ENCODE measurements at places on chromosomes 12 and 14.

GRCh38 chr12:47993491-47993890 lies 10.8 kb downstream of the COL2A1 start:
- no peak for DNase-seq

- DNase-seq = no peak
Observed at GRCh38 chr12:59583003-59583712, 12.7 kb upstream of the SLC16A7 start.

- no peak for DNase-seq
Observed at GRCh38 chr12:38159591-38160317, 156.8 kb upstream of the ALG10B start.

- no peak for DNase-seq
Observed at GRCh38 chr14:81589381-81590065, 55.9 kb upstream of the SEL1L start.

DNA sequence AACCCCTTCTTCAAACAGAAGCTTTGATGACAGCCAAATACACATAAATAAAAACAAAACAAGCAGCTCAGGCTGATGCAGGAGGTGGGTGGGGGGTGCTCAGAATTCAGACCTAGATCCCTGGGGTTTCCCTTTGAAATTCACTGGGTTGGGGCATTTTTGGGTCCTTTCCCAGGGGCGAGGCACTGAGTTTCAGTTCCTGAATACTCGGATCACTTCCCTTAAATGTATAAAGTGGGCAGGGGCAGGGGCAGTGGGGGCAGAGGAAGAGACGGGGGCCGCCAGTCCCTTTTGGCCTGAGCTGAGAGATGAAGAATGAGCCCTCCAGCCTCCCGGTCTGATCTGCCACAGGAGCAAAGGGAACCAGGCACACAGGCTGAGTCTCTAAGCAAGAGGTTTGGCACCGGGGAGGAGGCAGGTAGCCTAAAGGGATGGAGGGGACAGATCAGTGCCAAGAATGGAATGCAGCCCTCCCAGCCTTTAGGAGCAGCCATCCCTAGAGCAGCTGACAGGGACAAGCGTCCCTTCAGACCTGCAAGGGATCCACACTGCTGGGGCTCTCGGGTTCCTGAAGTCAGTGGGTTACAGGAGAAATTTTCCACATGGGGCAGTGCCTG lies 20.3 kb downstream of the KDM2B start:
- DNase-seq = no peak

DNA sequence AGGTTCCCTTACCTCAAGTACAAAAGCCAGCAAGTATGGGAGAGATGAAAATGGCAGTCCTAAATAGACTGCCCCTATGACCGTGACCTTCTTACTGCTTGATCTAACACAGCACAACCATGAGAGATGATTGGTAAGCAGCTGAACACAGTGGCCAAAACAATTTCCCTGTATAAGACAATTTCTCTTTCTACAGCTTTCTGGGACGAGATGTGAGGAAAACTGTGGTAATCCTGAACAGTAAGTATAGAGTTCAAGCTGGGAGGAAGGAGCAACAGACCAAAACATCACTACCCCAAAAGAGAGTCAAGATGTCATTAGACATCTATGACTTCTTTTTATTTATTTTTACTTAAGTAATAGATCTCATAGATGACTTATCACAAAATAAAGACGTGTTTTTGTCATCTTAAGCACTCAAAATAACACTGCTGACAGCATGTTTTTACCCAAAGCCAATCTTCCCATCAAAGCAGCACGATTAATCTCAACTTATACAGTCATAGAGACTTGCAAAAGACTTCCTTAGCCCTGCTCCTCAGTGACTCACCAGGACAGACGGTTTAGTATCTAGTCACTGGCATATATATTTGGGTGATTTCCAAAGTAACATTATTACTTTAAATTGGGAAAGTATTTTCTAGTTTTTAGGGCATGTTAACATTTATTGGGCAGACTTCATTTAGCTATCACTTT lies 3.7 kb downstream of the TMEM52B start:
- DNase-seq = no peak

DNA sequence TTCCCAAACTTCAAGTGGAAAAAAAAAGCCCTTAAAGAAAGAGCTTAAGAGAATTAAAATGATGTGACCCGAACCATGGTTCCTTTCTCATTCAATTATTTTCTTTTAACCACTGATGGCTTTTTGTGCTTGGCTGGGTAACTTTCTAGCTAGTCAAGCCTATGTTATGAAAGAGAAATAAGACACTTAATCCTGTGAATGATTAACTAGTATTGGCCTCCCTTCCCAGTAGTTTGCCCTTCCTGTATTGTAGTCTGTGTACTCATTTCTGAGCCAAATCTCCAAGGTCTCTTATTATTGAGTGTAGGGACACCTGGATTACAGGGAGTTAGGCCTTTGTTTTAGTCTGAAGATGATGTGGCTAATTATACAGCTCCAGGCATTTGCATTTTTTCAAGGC lies 353.0 kb downstream of the RAD51B start:
- DNase-seq = peak; percentile 31

DNA sequence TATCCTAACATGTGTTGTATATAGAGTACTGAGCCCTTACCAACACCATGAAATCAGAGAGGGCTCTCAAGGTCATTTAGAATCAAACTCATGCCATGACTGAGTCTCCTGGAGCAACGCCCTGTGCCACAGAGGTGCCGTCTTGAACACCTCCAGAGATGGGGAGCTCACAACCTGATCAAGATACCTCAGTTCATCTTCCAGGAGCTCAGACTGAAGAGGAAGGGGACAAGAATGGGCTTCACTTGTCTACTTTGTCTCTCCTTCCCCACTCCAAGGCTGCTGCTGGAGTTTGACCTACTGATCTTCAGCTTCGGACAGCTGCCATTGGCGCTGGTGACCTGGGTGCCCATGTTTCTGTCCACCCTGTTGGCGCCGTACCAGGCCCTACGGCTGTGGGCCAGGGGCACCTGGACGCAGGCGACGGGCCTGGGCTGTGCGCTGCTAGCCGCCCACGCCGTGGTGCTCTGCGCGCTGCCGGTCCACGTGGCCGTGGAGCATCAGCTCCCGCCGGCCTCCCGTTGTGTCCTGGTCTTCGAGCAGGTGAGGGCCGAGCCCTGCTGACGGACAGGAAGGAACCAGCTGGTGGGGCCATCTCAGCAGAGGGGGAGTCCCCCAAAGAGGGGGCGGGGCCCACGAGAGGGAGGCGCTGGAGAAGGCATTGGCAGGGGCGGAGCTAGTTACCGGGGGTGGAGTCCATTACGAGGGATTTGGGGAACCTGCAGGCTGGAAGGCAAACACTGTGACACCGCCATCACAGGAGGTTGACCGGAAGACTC lies 12.0 kb downstream of the SOAT2 start:
- DNase-seq = no peak

DNA sequence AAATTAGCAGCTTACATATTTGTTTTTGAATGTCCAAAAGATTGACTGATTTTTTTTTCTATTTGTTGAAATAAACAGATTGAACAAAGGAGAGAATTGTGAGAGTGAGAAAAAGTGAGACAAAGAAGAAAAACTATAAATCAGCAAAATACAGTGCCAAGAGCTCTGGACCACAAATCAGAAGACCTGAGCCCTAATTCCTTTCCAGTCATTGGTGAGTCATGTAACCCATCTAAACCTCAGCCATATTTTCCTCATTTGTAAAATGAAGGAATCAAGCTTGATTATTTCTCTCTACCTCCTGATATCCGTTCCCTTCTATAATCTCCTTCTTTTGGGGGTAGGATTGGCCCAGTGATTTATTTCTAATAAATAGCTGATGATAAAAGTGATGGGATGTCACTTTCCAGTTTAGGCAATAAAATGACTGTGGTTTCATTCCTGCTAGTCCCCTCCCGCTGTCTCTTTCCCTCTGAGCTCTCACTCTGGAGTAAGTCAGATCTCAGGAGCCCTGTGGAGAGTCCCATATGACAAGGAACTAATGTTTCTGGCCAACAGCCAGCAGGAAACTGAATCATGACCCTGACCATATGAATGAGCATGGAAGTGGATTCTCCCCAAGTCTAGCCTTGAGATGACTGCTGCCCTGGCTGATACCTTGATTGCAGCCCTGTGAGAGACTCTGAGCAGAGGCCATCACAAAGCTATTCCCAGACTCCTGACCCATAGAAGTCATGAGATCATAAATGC lies 218.9 kb downstream of the ACSS3 start:
- DNase-seq = peak; percentile 9

- peak; percentile 69 for DNase-seq
Observed at GRCh38 chr12:26636710-26637328, 196.2 kb downstream of the ITPR2 start.

DNA sequence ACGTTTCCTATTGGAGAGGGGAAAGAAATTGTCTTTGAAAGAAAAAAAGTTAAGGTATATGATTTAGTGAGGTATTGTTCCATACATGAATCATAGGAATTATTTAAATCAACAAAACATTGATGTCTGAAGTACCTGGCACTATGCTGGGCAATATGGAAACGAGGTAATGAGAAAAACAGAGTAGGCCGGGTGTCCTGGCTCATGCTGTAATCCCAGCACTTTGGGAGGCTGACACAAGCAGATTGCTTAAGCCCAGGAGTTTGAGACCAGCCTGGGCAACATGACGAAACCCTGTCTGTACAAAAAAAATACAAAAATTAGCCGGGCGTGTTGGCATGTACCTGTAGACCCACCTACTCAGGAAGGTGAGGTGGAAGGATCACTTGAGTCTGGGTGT lies 45.9 kb downstream of the AEBP2 start:
- DNase-seq = no peak

GRCh38 chr12:116861320-116861719 lies 19.9 kb downstream of the HRK start:
- DNase-seq = no peak

DNA sequence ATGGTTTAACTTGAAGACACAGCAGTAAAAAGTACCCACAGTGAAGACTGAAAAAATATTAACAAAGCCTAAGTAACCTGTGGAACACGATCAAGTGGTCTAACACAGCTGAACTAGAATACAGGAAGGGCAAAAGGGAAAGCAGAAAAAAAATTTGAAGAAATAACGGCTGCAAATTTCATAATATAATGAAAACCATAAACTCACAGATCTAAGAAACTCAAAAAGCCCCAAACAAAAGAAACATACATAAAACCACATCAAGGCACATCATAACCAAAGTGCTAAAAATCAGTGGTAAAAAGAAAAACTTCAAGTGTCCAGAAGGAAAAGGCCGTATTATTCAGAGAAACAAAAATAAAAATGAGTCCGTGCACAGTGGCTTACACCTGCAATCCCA lies 30.9 kb downstream of the SPPL3 start:
- DNase-seq = no peak

DNA sequence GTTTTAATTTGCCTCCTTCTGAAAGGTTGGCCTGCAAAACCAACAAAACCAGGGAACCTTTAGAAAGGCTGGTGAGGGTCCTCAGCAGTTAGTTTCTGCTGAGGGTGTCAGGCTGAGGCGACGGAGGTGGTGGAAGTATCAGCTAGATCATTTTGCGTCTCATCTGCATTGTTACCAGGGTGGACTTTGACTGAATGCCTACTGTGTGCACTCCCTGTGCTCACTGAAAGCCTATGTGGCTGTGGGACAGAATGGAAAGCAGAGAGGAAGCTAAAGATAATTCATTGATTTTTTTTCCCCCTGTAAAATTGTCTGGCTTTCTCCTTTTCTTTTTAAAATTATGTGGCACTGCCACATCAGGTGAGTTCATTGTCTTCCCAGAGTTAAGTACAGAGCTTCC lies 68.4 kb upstream of the SRSF5 start:
- no peak for DNase-seq

DNA sequence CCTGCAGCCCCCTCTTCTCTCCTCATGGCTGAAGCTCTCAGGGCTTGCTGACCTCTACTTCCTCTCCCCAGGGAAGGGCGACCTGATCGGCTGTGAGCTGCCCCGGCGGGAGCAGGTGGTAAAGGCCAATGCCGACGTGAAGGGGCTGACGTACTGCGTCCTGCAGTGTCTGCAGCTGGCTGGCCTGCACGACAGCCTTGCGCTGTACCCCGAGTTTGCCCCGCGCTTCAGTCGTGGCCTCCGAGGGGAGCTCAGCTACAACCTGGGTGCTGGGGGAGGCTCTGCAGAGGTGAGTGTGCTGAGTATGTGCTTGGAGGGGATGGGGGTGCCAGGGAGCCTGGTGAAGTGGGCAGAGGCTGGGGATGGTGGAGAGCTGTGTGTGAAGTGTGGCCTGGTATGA lies 13.7 kb downstream of the MCRS1 start:
- no peak for DNase-seq

DNA sequence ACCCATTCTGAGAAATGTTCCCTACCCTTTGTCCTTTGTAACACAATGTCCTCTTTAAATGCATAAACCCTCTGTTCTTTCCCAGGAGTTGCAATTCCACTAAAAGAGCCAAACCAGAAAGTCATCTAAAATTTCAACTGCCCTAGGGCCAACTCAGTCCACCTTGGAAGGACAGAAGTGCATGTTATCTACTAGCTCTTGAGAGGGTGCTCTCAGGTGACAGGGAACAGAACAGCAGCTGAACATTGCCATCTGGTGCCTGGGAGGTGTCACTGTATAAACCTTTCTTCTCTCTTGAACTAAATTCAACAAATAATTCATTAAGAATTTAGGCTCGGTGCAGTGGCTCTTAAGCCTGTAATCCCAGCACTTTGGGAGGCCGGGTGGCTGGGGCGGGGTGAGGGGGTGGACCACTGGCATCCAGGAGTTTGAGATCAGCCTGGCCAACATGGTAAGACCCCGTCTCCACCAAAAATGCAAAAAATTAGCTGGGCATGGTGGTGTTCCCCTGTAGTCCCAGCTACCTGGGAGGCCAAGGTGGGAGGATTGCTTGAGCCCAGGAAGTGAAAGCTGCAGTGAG lies 10.3 kb upstream of the FERMT2 start:
- peak; percentile 74 for DNase-seq

DNA sequence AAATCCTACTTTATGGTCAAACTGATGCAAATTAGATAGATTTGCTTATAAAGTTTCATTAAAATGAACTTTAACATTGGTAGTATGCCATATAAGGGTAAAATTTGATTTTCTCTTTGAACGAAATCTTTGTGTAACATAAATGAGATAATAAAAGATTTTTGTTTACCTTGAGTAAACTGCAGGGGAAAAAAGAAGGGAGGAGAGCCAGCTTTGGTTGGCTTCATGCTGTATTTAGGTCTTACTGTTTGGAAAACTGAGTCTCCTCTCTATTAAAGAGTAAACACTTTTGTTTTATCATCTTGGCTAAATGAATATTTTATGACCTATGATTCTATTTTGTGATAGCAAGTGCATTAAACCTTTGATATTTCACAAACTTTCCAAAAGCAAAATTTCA lies 267.6 kb downstream of the IPO8 start:
- DNase-seq = no peak

GRCh38 chr14:106490442-106490841 lies 964.1 kb downstream of the TMEM121 start:
- no peak for DNase-seq

GRCh38 chr14:30251557-30252100 lies 307.3 kb upstream of the G2E3 start:
- DNase-seq = peak; percentile 13

GRCh38 chr14:77883131-77883846 lies 83.4 kb downstream of the ADCK1 start:
- DNase-seq = no peak

- no peak for DNase-seq
Observed at GRCh38 chr12:40716037-40716436, 23.8 kb downstream of the CNTN1 start.
